ENCODE measurements at places on chromosomes 2 and 18.

DNA sequence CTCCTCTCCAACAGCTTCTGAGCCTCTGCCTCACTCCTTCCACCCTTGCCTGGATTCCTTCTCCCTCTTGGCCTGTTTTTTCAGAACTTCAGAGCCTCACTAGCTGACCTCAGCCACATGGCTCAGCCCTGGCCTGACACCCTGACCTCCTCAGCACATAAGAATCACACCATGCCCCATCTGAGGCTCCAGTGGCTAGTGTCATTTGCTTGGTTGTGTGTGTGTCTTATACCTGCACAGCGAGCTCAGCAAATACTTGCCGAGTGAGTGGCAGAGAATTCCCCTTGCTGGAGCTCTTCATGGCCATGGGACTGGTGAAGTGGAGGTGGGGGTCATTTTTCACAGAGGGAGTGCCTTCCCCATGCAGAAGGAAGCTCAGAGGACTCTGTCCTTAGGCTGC, 70.2 kb downstream of the CELF4 start:
- no peak for DNase-seq

- DNase-seq: no peak
Observed at GRCh38 chr2:58667137-58667774, 426.1 kb upstream of the FANCL start.

GRCh38 chr2:209633911-209634310, 137.7 kb upstream of the UNC80 start:
- DNase-seq: no peak

DNA sequence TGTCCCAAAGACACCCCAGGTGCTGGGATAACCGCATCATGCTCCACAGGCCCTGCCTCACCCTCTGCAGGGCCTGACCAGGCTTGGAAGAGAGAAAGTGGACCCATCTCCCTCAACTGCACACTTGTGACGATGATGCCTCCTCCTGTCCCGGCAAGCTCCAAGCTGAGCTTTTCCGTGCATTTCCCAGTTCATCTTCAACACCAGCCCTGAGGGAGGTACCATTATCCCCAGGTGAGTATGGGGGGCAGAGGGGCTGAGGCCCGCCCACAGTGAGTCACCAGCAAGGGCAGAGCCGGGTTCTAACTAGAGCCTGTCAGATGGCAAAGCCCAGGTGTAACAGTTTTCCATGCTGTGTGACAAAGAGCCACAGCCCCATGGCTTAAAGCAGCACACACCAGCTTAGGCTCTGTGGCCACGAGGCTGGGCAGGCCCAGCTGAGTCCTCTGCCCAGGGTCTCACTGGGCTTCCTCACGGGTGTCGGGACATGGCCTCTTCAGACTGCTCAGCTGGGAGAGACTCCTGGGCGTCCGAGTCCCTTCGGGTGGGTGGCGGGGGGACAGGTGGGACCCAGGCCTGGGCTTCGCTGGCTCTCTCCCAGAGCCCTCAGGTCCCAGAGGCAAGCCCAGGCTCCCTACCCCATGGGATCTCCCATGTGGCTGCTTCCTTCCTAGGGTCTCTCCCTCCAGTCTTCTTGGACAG, 108.4 kb upstream of the OTOS start:
- no peak for DNase-seq

GRCh38 chr18:50454387-50454988, 79.6 kb downstream of the SKA1 start:
- DNase-seq: no peak

GRCh38 chr2:225788571-225789094, 389.1 kb downstream of the NYAP2 start:
- no peak for DNase-seq

GRCh38 chr2:182763311-182763912, 47.4 kb downstream of the DNAJC10 start:
- DNase-seq: peak; percentile 27

DNA sequence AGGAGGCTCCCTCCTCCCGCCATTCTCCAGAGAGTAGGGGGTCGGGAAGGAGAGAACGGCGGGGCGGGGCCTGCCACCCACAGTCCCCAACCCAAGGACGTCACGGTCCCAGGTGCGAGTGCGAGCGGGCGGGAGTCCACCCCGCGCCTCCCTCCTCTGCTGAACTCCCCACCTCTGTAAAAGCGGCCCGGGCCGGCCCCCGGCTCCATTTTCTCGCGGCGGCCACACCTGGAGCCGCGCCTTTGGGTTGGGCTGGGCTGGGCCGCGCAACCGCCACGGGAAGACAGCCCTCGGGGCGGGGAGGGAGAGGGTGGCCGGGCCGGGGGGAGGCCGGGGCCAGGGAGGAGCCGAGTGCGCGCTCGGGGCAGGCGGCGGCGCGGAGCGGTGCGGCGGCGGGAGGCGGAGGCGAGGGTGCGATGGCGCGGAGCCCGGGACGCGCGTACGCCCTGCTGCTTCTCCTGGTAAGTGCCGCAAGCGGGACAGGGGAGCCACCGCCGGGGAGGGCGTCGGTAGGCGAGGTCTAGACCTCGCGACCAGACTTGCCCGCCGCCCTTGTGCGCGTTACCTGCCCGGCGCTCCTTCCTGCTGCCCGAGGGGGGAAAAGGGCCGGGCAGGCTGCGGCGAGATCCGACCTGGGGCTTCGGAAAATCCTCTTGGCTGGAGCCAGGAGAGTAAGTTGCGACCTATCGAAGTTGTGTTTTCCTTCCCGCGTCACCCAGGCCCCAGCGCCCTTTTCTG, at the start of gene DSG2:
TSS of gene DSG2 (plus strand) at position 342 of the 738 bp plus-strand sequence. CDS start at position 417, 75 bp downstream.
- DNase-seq: peak; percentile 30

DNA sequence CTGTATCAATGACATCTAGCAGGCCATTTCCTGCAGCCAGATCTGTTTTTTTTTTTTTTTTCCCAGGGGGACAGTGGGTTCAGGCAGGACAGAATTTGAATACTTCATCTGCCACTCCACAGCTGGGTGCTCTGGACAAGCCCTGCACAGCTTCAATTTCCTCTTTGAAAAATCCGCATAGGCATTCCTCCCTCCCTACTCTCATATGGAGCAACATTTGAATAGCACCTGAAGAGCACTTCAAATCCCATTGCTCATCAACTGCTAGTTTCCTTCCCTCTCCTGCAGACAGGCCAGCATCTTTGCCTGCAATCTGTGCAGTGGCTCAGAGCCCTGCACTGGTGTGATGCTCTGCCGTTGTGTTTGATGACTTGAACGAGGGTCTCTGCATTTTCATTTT, 326.3 kb downstream of the TSN start:
- DNase-seq: peak; percentile 18

- no peak for DNase-seq
Observed at GRCh38 chr2:56123538-56123937, 60.3 kb upstream of the CCDC85A start.

- DNase-seq: no peak
Observed at GRCh38 chr2:99398303-99398702, 61.1 kb downstream of the EIF5B start.

- no peak for DNase-seq
Observed at GRCh38 chr18:22182884-22183697, 13.7 kb downstream of the GATA6 start.

DNA sequence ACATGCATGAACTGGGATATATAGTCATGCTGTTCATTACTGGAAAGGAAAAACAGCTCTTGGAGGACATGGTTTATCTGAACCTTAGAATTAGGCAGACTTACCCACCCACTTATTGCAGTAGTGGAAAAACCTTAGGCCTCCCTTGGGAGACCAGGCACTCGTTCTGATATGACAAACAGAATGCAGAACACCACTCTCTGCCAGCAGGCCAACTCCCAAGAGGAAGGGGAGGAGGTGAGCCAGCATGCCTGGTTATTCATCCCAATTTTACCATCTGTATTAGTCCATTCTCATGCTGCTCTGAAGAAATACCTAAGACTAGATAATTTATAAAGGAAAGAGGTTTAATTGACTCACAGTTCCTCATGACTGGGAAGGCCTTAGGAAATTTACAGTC, 17.5 kb downstream of the C18orf63 start:
- no peak for DNase-seq

DNA sequence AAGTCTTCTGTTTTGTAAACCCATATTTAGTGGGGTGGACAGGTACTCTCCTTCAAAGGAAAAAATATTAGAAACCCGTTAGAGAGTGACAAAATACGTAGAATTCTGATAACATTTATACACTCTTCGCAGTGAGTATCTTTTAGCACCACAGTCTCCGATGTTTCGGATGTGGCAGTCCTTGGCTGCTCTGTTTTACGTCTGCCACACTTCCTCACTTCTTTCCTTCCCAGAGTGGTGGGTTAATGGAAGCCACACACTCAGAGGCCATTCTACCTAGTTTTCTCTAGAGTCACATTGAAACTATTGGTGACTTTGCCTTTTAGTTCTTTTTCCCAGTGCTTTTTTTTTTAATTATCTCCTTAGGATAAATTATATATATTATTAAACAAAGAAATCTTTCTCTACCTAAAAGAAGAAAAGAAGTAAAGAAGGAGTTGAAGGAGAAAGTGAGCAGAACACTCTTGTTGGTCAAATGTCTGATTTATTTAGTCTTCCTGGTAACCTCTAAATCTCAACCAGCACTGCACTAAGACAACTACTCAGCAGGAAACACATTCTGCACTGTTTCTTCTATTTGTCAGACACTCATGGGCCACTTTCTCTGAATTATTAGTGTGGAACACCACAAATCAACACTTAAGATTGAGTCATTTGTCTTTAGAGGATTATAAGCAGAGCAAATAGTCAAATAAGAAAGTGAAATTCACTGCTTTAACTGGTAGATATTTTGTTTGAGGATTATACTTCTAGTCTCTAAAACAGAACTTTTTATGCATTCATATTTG, 451.3 kb upstream of the TMEFF2 start:
- DNase-seq: no peak

GRCh38 chr2:143255086-143255485, 125.9 kb downstream of the ARHGAP15 start:
- no peak for DNase-seq

GRCh38 chr2:85438201-85439024, 19.9 kb downstream of the SH2D6 start:
- no peak for DNase-seq

DNA sequence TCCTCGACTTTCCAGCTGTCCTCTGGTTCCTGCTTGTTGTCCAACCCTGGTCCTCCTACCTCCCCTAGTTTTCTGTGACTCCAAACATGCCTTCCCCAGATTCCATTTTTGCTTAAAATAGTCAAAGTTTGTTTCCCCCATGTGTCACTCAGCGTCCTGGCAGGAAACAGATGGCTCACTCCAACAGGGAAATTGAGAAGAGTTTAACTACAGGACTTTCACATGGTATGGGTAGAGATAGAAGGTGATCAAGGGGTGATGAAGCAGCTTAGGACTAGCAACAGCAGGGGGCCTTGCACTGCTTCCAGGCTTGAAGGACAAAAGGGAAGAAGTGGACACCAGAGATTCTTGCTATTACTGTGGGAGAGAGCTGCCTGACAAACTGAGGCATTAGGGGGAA, 6.1 kb upstream of the CUL3 start:
- DNase-seq: no peak

GRCh38 chr2:155825876-155826275, 506.6 kb downstream of the NR4A2 start:
- no peak for DNase-seq

DNA sequence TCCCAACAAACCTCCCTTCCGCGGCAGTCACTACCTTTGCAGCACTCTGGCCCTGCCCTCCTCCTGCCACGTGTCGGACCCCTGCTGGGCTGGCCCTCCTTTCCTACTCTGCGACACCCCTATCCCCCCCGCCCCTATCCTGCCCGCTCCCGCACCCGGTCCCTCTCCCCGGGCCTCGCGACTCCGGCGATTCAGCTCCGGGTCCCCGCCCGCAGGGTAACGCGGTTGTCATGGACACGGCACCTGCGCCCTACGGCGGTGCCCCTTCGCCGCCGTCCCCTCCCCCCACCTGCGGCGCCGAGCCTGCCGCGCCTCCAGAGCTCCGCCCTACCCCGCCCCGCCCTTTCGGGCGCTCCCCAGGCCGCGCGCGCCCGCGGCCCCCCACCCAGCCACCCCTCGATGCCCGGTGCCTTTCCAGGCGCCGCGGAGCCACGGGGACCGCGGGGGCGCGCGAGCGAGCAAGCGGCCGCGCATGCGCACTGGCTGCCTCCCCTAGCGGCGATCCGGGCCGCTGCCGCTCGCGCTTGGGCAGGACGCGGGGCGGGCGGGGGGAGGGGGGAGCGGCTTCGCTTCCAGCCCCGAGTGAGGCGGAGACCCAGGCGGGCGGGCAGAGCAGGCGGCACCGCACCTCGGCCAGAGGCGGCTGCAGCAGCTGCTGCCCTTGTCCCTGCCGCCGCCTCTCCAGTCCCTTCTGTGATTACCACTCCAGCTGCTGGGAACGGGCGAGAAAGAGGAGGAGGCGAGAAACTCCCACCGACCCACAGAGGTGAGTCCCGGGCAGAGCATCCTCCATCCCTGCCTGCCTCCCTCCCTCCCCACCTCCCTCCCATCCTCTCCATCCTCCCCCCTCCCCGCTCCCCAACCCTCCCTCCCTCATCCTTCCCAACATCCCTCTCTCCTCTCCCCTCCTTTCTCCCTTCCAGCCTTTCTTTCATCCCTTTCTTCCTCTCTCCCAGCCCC, at the start of gene CTNNA2:
TSS of gene CTNNA2 (plus strand) at position 610 of the 960 bp plus-strand sequence.
- peak; percentile 94 for DNase-seq

- no peak for DNase-seq
Observed at GRCh38 chr2:190853531-190854383, 26.9 kb upstream of the GLS start.

- no peak for DNase-seq
Observed at GRCh38 chr2:152730591-152731333, 12.3 kb downstream of the ARL6IP6 start.

DNA sequence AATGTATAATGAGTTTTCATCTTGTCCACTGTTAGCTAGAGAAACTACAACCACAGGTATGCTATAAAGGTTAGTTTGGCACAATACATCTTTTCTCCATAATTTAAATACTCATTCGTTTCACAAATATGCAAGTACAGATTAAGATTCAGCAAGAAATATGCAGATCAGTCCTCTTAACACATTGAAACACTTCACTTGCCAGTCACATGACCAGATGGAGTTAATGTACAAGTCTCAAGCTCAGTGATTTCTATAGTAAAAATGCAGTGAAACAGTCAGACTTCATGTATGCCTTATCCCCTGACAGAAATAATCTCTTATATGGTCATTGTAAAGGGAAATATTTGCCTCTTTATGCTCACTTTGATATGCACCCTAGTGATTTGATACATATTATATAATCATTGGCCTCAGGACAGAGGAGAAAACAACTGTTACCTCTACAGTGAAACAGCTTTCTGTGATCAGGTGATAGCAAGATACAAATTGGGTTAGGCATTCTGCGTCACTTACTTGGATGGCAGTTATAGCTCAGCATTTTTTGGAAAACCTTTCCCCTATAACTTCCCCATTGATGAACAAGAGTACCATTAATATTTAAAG, 104.6 kb downstream of the TCF4 start:
- DNase-seq: no peak

GRCh38 chr18:44065206-44065605, 615.5 kb upstream of the SETBP1 start:
- DNase-seq: no peak

GRCh38 chr18:37529296-37529695, 36.3 kb downstream of the CELF4 start:
- no peak for DNase-seq

- no peak for DNase-seq
Observed at GRCh38 chr18:56709463-56709862, 58.3 kb downstream of the WDR7 start.

- peak; percentile 3 for DNase-seq
Observed at GRCh38 chr2:211957799-211958198, 580.8 kb downstream of the ERBB4 start.
